Left ventricle myocardium inferior (tissue), 1 donor: ENCODE measurements at places on chromosomes 3 and 15. TPM values are rescaled to one million over a fixed set of nuclear protein-coding genes. Genes with fewer than 3 reads are reported as not detected.

OGG1 gene
- total RNA-seq: 9.2 TPM

GOLGA6L9 gene
- 0.99 TPM for total RNA-seq

NPAP1 gene
- total RNA-seq: not detected

XCR1 gene
- total RNA-seq: not detected

KCTD6 gene
- total RNA-seq: 6.2 TPM

ITGA11 gene
- total RNA-seq: 31.4 TPM

GRCh38 chr15:40264321-40265153 is 18.3 kb downstream of the ANKRD63 start:
- H3K27me3 ChIP-seq: no peaks in the 10 kb centered on the region
- no peak for DNase-seq
- H3K4me1 ChIP-seq: no peaks in the 10 kb centered on the region
- H3K27ac ChIP-seq: no peak overlapping the region

DNA sequence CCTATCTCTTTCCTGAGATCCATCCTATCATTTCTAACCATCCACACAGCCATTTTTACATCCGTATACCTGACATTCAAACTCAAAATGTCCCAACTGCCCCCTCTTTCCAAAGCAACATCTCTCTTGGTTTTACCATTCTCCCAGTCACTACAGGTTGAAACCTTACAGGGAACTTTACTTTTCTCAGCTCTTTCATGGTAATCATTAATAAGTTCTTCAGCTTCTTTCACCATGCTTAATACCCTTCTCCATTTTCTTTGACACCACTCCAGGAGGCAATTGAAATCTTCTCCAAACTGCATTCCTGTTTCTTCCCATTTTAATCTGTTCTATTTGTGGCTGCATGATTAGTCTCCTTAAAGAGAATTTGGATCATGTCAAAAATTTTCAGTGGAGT is 352.5 kb downstream of the GAP43 start:
- H3K4me1 ChIP-seq: no peaks in the 10 kb centered on the region
- no peaks in the 10 kb centered on the region for H3K36me3 ChIP-seq
- no peak overlapping the region for H3K27ac ChIP-seq
- no peak for DNase-seq
- no peaks in the 10 kb centered on the region for H3K27me3 ChIP-seq

GRCh38 chr3:77071809-77072208 is 31.9 kb downstream of the ROBO2 start:
- H3K27me3 ChIP-seq: no peaks in the 10 kb centered on the region
- no peak overlapping the region for H3K27ac ChIP-seq
- no peak for DNase-seq
- H3K4me3 ChIP-seq: no peak overlapping the region
- H3K36me3 ChIP-seq: no peaks in the 10 kb centered on the region

GRCh38 chr3:66622756-66623457 is 122.1 kb upstream of the LRIG1 start:
- no peak for DNase-seq
- no peaks in the 10 kb centered on the region for H3K4me1 ChIP-seq
- no peak overlapping the region for H3K27ac ChIP-seq

- no peaks in the 10 kb centered on the region for H3K27me3 ChIP-seq
- no peak overlapping the region for H3K27ac ChIP-seq
- no peaks in the 10 kb centered on the region for H3K36me3 ChIP-seq
- H3K4me3 ChIP-seq: no peak overlapping the region
- H3K4me1 ChIP-seq: no peaks in the 10 kb centered on the region
These were observed 278.5 kb upstream of the ZNF385D start for GRCh38 chr3:22029480-22029879.

DNA sequence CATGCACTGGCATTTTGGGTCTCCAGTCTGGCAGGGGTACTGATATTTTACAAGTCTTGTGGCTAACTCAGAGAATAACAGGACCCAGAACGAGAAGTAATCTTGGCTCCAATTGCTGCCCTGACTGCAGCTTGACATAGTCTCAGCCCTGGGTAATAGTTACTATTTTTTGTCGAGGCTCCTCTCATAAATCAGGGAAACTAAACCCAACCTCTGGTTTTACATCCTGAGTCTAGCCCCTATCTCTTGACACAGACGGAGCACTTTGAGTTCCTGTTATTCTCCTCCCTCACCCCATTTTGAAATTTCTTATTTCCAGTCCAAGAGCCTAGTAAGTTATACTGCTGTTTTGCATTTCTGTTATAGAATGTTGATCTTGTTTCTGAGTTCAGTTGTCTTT is 276.1 kb upstream of the GOLIM4 start:
- DNase-seq: no peak
- no peak overlapping the region for H3K4me3 ChIP-seq
- H3K4me1 ChIP-seq: no peaks in the 10 kb centered on the region
- H3K36me3 ChIP-seq: no peaks in the 10 kb centered on the region

- no peaks in the 10 kb centered on the region for H3K36me3 ChIP-seq
- no peaks in the 10 kb centered on the region for H3K27me3 ChIP-seq
- H3K4me3 ChIP-seq: no peak overlapping the region
These were observed 5.9 kb downstream of the MESP2 start for GRCh38 chr15:89781891-89782618.

DNA sequence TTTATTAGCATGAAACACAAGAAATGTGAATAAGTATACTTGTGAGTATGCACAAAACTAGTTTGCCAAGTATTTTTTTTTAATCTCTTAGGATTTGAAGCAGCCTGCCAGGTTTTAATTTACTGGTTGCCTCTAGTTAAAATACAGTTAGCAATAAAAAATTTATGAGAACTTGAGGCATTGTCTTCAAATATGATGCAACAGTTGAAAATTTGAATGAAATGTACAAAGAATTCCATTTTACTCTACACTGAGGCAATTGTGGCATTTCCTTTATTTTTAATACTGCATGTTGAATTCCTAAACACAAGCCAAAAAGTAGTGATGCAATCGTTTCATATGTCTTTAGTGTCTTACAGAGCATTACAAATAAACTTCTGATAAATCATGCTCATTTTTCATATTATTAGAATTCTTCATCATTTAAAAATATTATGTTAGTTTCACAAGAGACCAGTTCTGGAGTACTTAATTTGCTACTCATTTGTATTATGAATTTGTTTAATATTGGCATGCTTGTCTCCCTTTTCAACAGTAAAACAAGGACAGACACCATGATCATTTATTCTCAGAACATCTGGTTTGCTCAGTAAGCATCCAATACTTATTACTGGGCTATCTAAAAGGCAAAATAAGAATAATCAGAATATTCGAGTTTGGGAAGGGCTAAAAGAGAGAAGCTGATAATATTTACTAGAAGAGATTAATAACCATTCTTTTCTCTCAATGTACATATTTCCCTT is 124.8 kb upstream of the PTX3 start:
- no peaks in the 10 kb centered on the region for H3K27me3 ChIP-seq
- H3K36me3 ChIP-seq: no peaks in the 10 kb centered on the region
- no peak for DNase-seq

- H3K27me3 ChIP-seq: no peaks in the 10 kb centered on the region
- no peaks in the 10 kb centered on the region for H3K36me3 ChIP-seq
- DNase-seq: no peak
- H3K27ac ChIP-seq: peak within 1 kb of the TSS; percentile 96
- H3K4me3 ChIP-seq: peak within 1 kb of the TSS; percentile 83
These were observed at the start of gene STAG1 for GRCh38 chr3:136752172-136752421. TSS of gene STAG1 (minus strand) at chr3:136752378. CDS start at chr3:136630898, 121,480 bp downstream.

DNA sequence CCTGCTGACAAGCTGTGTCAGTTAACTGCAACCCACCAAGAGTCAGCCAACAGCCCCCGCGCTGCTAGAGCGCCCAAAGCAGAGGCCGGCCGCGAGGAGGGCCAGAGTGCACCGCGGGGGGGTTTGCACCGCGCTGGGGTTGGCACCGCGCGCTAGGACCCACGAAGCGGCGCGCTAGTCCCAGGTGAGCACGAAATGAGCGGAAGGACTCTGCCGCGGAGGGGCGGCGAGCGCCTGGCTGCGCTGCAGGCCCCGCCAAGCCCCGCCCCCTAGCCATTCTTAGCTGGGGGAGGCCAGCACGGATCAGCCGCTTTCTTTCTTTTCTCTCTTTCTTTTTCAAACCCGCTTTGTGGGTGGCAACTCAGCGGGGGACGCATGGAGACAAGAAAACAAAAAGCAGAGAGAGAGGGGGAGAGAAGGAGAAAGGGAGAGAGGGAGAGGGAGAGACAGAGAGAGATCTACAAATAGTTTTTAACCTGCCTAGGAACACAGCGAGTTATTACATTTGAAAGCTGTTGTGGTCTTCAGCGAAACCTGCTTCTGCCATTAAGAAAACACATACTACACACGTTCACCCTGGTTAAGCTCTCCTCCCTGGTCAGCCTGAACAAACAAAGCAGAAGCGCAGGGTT is 6.9 kb upstream of the FOXB1 start:
- no peak overlapping the region for H3K27ac ChIP-seq
- H3K4me1 ChIP-seq: peaks cover 8% of the 10 kb centered on the region
- H3K27me3 ChIP-seq: peaks cover 100% of the 10 kb centered on the region
- H3K4me3 ChIP-seq: peak overlapping the region; percentile 50
- no peak for DNase-seq
- H3K36me3 ChIP-seq: no peaks in the 10 kb centered on the region

GRCh38 chr3:40751666-40752065 is 226.9 kb downstream of the ZNF621 start:
- peaks cover 5% of the 10 kb centered on the region for H3K27me3 ChIP-seq
- no peaks in the 10 kb centered on the region for H3K36me3 ChIP-seq
- no peak overlapping the region for H3K27ac ChIP-seq
- no peaks in the 10 kb centered on the region for H3K4me1 ChIP-seq
- H3K4me3 ChIP-seq: no peak overlapping the region

DNA sequence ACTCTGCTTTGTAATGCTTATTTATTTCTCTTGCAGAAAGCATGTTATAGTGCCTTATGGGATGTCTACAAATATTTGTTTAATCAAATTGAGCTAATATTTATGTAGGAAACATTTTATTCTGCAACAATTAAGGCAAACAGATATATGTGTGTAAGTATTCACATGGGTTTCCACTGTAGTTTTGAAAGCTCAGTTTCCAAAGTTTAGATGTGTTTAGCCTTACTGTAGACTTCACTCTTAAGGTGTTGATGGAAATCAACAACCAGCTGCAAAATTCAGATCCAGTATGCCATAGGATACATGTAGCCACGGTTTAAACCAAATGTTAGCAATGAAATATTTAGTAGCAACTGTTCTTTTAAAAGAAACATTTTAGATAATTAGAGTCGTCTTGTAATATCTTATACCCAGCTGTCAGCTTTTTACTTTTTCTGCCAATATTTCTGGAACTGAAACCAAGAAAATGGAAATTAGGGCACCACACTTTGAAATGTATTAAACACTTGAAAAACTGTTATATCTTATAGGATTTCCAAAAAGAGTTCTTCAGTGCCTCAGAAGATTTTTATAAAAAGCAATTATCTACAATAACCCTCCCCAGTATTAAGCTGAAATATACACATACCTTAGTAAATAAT is 18.5 kb downstream of the PIK3CA start:
- no peaks in the 10 kb centered on the region for H3K36me3 ChIP-seq
- H3K27me3 ChIP-seq: no peaks in the 10 kb centered on the region
- no peak for DNase-seq
- no peak overlapping the region for H3K27ac ChIP-seq

DNA sequence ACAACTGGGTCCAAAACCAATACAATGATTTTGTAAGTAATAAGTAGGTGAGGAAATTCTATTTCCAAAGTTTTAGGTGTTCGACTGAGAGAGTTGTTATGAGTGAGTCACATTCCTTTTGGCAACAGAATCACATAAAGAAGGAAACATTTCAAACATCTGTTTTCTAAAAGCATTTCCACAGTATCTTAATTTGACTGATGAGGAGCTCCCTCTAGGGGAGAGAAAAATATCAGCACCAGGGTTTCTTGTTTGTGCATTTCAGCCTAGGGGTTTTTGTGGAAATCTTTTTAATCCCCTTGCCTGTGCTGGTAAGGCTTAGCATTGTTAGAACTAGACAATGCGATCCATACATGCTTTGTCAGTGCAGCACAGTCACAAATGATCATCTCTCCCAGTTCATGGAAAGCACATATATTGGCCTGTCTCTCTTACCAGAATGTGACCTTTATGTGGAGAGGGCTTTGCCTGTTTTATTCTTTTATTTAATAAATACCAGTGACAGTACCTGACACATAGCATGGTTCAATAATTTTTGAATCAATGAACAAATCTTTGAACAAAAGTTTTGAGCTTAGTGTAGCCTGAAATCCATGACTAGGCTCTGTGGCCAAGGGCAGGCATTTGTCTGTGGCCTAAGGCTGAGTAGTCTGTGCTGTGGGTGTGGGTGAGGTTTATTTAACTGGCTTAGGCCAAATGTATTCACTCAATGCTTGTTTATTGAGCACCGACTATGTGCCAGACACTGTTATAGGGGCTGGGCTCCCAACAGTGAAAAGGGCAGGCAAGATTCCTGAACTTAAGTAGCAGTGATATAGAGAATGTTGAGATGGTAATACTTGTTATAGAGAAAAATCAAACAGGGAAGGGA is 21.1 kb upstream of the IQCF6 start:
- no peak overlapping the region for H3K27ac ChIP-seq
- H3K4me3 ChIP-seq: no peak overlapping the region
- no peak for DNase-seq
- no peaks in the 10 kb centered on the region for H3K36me3 ChIP-seq
- peaks cover 72% of the 10 kb centered on the region for H3K27me3 ChIP-seq

- H3K4me3 ChIP-seq: no peak overlapping the region
- H3K27ac ChIP-seq: no peak overlapping the region
- DNase-seq: no peak
- no peaks in the 10 kb centered on the region for H3K4me1 ChIP-seq
These were observed 40.8 kb upstream of the LRTM1 start for GRCh38 chr3:54968546-54969172.

DNA sequence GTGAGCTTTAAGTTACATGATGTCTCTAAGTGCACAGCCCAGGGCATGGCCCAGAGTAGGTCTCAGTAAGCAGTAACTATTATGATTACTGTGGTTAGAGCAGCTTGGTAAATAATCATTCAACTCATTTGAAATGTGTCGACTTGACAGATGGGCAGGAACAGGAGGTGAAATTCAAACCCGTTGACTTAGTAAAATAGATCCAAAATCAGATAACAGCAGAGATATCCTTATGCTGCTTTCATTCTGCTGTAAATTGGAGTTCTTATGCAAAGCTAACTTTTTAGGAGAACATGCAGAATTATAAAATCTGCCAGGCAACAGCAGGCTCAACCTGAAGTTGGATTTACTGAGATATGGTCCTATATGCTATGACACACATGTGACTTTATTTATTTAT is 118.7 kb upstream of the KLHL25 start:
- DNase-seq: no peak
- H3K27ac ChIP-seq: no peak overlapping the region
- no peak overlapping the region for H3K4me3 ChIP-seq
- H3K27me3 ChIP-seq: peaks cover 29% of the 10 kb centered on the region
- no peaks in the 10 kb centered on the region for H3K4me1 ChIP-seq
- no peaks in the 10 kb centered on the region for H3K36me3 ChIP-seq

- H3K4me3 ChIP-seq: no peak overlapping the region
- peak overlapping the region; percentile 75 for H3K27ac ChIP-seq
- no peaks in the 10 kb centered on the region for H3K27me3 ChIP-seq
- H3K36me3 ChIP-seq: no peaks in the 10 kb centered on the region
These were observed 489.5 kb upstream of the TPRG1 start for GRCh38 chr3:188682316-188682715.

- no peak for DNase-seq
- no peak overlapping the region for H3K27ac ChIP-seq
- H3K27me3 ChIP-seq: no peaks in the 10 kb centered on the region
- no peak overlapping the region for H3K4me3 ChIP-seq
- H3K4me1 ChIP-seq: peaks cover 10% of the 10 kb centered on the region
- H3K36me3 ChIP-seq: no peaks in the 10 kb centered on the region
These were observed 218.2 kb upstream of the SGO1 start for GRCh38 chr3:20403986-20404740.

- no peaks in the 10 kb centered on the region for H3K27me3 ChIP-seq
- no peak overlapping the region for H3K4me3 ChIP-seq
- no peaks in the 10 kb centered on the region for H3K4me1 ChIP-seq
- no peaks in the 10 kb centered on the region for H3K36me3 ChIP-seq
These were observed 541.0 kb downstream of the PLOD2 start for GRCh38 chr3:145620002-145620401.
